ENCODE measurements at places on chromosomes 5 and 9. TPM values are rescaled to one million over a fixed set of nuclear protein-coding genes. Genes with fewer than 3 reads are reported as not detected.
A peak's percentile ranks its signal among the peaks of the same experiment; 100 is the strongest.

GRCh38 chr9:14924230-14925219 lies 14.3 kb upstream of the FREM1 start:
- no peak overlapping the region for H3K4me3 ChIP-seq
- H3K27me3 ChIP-seq, result no peaks in the 10 kb centered on the region

GRCh38 chr9:15999422-16000339 lies 446.8 kb downstream of the CCDC171 start:
- no peak overlapping the region for H3K4me3 ChIP-seq
- DNase-seq, result no peak

GRCh38 chr9:131145245-131145644 lies 19.9 kb downstream of the NUP214 start:
- H3K27ac ChIP-seq, result no peak overlapping the region
- H3K36me3 ChIP-seq, result peaks cover 73% of the 10 kb centered on the region
- H3K27me3 ChIP-seq, result no peaks in the 10 kb centered on the region
- peaks cover 6% of the 10 kb centered on the region for H3K4me1 ChIP-seq
- DNase-seq, result no peak

DNA sequence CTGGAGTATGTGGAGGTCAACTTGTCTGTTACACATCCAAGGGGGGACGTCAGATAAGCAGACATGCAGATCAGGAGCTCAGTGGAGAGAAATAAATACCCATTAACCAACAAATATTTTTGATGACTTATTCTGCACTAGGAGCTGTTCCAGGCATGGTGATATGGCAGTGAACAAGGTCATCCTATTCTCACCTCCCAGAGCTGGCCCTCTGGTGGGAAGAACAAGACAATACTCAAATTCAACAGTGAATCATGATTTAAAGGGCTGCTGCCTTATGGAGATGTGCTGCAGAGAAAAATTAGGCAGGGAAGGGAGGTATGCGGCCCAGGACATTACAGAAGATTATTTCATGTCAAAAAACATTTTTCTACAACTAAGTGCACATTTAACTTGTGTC lies 36.5 kb downstream of the SYK start:
- H3K27ac ChIP-seq, result no peak overlapping the region
- H3K4me3 ChIP-seq, result no peak overlapping the region
- no peaks in the 10 kb centered on the region for H3K36me3 ChIP-seq
- no peak for DNase-seq
- no peaks in the 10 kb centered on the region for H3K27me3 ChIP-seq

DNA sequence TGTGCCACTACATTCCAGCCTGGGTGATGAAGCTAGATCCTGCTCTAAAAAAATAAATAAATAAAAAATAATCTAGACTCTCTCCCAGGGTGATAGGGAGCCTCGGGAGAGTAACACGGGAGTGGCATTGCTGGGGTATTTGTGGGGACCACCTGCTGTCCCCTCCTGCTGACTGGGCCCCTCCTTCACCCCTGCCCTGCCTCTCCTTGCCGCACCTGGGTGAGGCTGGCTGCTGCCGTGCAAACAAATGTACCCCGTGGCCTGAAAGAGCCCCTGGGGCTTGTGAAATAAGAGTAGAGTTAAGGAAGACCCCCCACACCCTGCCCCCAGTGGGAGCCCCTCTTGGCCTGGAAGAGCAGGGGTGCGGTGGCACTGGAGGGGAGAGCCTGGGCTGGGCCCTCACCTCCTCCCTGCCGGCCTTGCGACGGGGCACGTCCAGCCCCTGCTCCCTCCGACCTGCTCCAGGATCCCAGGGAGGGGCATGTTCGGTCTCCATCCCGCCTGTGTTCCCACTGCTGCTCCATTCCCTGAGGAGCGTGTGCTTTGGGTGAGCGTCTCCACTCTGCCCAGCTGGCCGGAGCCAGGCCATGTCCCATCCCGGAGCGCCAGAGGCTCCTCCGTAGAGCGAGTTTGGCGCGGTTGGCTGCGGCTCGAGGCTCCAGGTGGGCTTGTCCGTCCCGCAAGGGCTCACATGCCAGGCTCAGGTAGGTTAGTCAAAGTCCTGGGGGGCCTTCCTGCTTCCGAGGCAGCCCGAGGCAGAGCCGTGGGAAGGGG lies 75.0 kb upstream of the RNU6ATAC start:
- peaks cover 8% of the 10 kb centered on the region for H3K27me3 ChIP-seq
- H3K36me3 ChIP-seq, result no peaks in the 10 kb centered on the region
- no peak overlapping the region for H3K27ac ChIP-seq
- H3K4me1 ChIP-seq, result peaks cover 3% of the 10 kb centered on the region
- no peak for DNase-seq
- no peak overlapping the region for H3K4me3 ChIP-seq

- H3K4me1 ChIP-seq, result peaks cover 3% of the 10 kb centered on the region
- no peak overlapping the region for H3K27ac ChIP-seq
- H3K4me3 ChIP-seq, result peak overlapping the region; percentile 78
- no peaks in the 10 kb centered on the region for H3K36me3 ChIP-seq
- peaks cover 8% of the 10 kb centered on the region for H3K27me3 ChIP-seq
These were observed 688 bp downstream of the CNTLN start for GRCh38 chr9:17135295-17136160.

- H3K27ac ChIP-seq, result no peak overlapping the region
- H3K4me3 ChIP-seq, result no peak overlapping the region
- DNase-seq, result no peak
- H3K4me1 ChIP-seq, result peaks cover 11% of the 10 kb centered on the region
- H3K36me3 ChIP-seq, result no peaks in the 10 kb centered on the region
These were observed 146.3 kb upstream of the POU5F2 start for GRCh38 chr5:93887678-93888077.

- DNase-seq, result no peak
- H3K27ac ChIP-seq, result no peak overlapping the region
- no peaks in the 10 kb centered on the region for H3K27me3 ChIP-seq
- H3K4me1 ChIP-seq, result peaks cover 3% of the 10 kb centered on the region
- H3K4me3 ChIP-seq, result no peak overlapping the region
- H3K36me3 ChIP-seq, result peaks cover 78% of the 10 kb centered on the region
These were observed 123.8 kb downstream of the DROSHA start for GRCh38 chr5:31407921-31408693.

DNA sequence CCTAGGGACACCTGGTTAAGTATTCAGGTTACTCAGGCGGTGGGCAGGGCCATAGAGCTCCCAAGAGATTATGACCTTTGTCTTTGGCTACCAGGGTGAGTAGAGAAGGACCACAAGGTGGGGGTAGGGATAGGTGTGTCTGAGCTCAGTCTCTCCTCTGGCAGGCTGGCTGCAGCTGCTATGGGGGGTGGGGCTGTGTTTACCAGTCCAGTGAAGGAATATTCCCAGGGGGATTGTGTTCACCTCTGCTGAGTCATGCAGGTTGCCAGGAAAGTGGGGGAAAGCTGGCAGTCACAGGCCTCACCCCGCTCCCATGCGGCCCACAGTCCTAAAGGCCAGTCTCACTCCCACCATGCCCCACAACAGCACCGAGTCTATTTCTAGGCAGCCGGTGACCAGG lies 53.6 kb upstream of the POU5F2 start:
- no peaks in the 10 kb centered on the region for H3K27me3 ChIP-seq
- no peak overlapping the region for H3K27ac ChIP-seq
- no peak for DNase-seq
- H3K4me3 ChIP-seq, result no peak overlapping the region
- H3K36me3 ChIP-seq, result no peaks in the 10 kb centered on the region

DNA sequence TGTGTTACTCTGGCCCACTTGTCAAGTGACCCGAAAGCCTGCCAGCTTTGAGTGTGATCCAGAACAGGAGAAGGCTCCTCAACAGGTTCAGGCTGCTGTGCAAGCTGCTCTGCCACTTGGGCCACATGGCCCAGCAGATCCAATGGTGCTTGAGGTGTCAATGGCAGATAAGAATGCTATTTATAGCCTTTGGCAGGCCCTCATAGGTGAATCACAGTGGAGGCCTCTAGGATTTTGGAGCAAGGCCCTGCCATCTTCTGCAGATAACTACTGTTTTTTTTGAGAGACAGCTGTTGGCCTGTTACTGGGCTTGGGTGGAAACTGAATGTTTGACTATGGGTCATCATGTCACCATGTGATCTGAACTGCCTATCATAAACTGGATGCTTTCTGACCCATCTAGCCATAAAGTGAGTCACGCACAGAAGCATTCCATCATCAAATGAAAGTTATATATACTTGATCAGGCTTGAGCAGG lies 180.8 kb downstream of the CARTPT start:
- H3K27me3 ChIP-seq, result peaks cover 1% of the 10 kb centered on the region
- H3K27ac ChIP-seq, result no peak overlapping the region
- H3K36me3 ChIP-seq, result no peaks in the 10 kb centered on the region
- DNase-seq, result no peak

DNA sequence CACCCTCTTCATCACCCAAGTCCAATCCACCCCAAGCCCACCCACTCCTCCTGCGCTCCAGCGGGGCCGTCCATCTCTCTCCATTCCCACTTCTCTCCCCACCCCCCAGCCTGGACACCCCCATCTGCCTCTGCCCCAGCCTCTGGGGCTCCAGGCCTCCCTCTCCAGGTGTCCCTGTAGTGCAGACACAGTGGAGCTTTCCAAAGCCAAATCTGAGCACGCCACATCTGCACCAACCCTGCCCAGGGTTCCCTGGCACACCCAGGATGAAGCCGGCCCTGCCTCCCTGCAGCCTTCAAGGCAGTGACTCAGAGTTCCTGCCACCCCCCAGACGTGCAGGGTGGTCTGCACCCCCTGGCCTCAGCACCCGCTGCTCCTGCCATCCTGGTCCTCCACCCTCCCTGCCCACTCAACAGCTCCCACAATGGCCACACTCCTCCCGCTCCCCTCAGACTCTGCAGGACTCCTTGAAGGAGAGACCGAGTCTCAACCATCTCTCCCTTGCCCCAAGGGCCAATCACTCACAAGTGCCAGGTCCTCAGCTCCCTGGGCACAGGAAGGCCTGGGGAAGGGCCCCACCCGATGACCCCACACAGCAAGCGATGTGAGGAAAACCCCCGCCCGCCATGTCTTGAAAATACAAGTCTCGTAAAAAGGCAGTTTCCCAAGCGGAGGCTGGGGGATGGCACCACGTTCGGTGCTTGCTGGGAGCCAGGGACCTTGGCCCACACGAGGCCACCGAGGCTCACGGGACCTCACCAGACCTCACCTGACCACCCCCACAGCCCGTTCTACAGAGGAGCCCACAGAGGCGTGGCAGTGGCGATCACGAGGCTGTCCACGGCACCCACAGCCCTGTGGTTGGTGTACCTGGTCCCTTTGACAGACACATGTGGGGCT lies 22.2 kb downstream of the VAV2 start:
- H3K4me1 ChIP-seq, result peaks cover 4% of the 10 kb centered on the region
- no peak for DNase-seq
- H3K27ac ChIP-seq, result no peak overlapping the region
- H3K4me3 ChIP-seq, result no peak overlapping the region
- no peaks in the 10 kb centered on the region for H3K36me3 ChIP-seq

SLC36A3 gene
- not detected for total RNA-seq
